Karpas-422 (cell line): ENCODE measurements at places on chromosomes 6 and 20. TPM values are rescaled to one million over a fixed set of nuclear protein-coding genes. Genes with fewer than 3 reads are reported as not detected.

- peaks cover 34% of the 10 kb centered on the region for H3K4me1 ChIP-seq
- H3K4me3 ChIP-seq: no peak overlapping the region
- no peak overlapping the region for H3K27ac ChIP-seq
- H3K27me3 ChIP-seq: no peaks in the 10 kb centered on the region
Observed at GRCh38 chr6:36599791-36600209, 5.6 kb downstream of the SRSF3 start.

Gene MOG
- total RNA-seq: not detected in 2 replicates

Gene BCAS4
- total RNA-seq: 191 and 231 TPM in 2 replicates

DNA sequence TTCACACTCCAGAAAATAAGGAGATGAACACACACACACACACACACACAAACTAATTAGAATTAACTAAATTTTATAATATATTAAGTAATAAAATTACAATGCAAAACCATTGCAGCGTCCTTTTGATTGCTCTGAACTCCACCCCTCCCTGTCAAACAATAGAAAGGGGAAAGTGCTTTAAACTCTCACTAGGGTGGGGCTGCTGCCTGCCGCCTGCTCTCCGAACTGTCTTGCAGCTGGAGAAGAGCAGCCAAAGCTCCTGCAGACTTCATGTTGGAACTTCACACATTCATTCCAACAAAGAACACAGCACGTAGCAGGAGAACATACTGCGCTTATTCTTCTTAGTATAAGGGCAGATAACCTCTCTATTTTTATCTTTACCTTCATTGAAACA lies 83.2 kb downstream of the GCLC start:
- no peak overlapping the region for H3K27ac ChIP-seq
- H3K4me3 ChIP-seq: no peak overlapping the region
- no peaks in the 10 kb centered on the region for H3K27me3 ChIP-seq
- no peak for DNase-seq
- H3K36me3 ChIP-seq: no peaks in the 10 kb centered on the region
- peaks cover 20% of the 10 kb centered on the region for H3K4me1 ChIP-seq

- no peak overlapping the region for H3K4me3 ChIP-seq
- no peaks in the 10 kb centered on the region for H3K4me1 ChIP-seq
- H3K27me3 ChIP-seq: peaks cover 3% of the 10 kb centered on the region; the same call in 1 of the 2 replicates
- no peaks in the 10 kb centered on the region for H3K36me3 ChIP-seq
- H3K27ac ChIP-seq: no peak overlapping the region
Observed at GRCh38 chr20:41927189-41927588, 309.0 kb upstream of the CHD6 start.
